ENCODE measurements at places on chromosomes 2 and 18. TPM values are rescaled to one million over a fixed set of nuclear protein-coding genes. Genes with fewer than 3 reads are reported as not detected.

Gene LOXHD1
- total RNA-seq, result 0.15 TPM

Gene EN1
- total RNA-seq, result not detected

Gene CCDC178
- not detected for total RNA-seq

Gene IER3IP1
- 10.4 TPM for total RNA-seq

Gene UPP2
- total RNA-seq, result not detected

Gene MEIS1
- 38.9 TPM for total RNA-seq

Gene TRIM54
- not detected for total RNA-seq

Gene POTEC
- not detected for total RNA-seq

Gene QPCT
- total RNA-seq, result 4.2 TPM

All from left colon (tissue), 2 donors.